ENCODE measurements at places on chromosomes 6 and 20.

GRCh38 chr6:26064619-26065257 is 22.5 kb upstream of the HFE start:
- DNase-seq = no peak

GRCh38 chr20:58718121-58718563 is 25.5 kb downstream of the NPEPL1 start:
- no peak for DNase-seq

DNA sequence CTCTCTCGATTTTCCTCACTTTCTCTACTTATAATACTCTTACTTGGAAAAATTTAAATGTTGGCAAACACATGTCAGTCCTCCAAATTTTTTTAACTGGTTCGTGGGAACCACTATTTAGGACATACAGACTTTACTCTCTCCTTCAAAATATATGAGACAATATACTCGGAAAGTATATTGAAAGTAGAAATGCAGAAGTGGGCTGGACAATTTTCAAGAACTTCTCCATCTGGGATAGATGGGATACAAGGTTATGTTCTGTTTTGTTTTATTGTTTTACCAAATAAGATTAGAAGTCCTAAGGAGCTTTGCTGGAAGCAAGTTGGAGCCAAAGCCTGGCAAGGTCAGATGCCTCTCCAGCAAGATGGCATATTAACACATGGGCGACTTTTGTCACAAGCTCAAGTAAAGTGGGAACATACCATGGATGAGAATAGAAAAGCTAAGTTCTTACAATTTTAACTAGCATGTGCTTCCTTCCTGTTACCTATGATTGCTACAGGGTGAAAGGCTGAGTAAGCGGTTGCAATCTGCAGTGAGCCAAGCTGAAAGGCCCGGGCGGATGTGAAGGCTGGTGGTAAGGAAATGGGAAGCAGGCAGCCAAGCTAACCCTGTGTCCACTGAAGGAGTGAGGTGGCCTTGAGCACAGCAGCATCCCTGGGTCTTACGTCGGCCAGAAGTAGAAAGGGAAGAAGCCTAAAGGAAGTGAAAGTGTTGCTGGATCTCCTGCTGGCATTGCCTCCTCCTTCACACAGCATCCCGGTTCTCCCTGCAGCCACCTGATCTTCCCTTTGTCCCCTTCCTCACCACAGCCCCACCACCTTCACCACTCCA is 7.1 kb downstream of the MAP3K5 start:
- no peak for DNase-seq

DNA sequence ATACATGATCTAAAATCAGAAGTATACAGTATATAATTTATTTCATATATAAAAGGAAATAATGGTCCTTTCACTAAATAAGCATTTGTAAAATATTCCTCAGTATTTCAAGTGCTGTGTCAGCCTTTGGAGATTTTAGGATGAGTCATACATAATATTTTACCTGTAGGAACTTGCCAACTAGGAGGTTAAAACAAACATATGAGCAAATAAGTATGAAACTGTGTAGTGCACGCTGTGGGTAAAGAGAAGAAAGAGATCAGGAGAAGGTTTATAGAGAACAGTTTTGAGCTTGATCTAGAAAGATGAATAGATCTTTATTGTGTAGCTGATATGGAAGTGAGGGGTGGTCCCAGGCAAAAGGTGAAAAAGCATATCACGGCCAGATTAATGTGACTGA is 169.9 kb upstream of the RNF217 start:
- DNase-seq = no peak

GRCh38 chr6:164069350-164069990 is 655.0 kb downstream of the QKI start:
- no peak for DNase-seq

DNA sequence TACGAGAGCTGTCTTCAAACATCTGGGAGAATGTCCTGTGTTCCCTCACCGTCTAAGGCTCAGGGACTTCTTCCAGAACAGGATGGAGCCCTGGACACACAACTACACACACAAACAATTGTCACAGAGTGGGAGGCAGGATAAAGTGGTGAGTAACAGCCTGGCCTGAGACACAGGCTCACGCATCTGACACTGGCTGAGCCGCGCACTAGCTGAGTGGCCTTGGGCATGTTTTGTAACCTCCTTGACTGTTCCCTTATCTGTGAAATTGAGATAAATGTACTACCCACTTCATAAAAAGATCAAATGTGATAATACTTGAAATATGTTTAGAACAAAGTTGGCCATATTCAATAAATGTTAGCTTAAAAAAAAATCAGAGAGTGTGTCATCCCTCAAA is 132.4 kb upstream of the ARMC2 start:
- no peak for DNase-seq

- no peak for DNase-seq
Observed at GRCh38 chr20:10076126-10077080, 41.6 kb downstream of the ANKEF1 start.

- DNase-seq = no peak
Observed at GRCh38 chr20:13701486-13701885, 62.8 kb upstream of the TASP1 start.

DNA sequence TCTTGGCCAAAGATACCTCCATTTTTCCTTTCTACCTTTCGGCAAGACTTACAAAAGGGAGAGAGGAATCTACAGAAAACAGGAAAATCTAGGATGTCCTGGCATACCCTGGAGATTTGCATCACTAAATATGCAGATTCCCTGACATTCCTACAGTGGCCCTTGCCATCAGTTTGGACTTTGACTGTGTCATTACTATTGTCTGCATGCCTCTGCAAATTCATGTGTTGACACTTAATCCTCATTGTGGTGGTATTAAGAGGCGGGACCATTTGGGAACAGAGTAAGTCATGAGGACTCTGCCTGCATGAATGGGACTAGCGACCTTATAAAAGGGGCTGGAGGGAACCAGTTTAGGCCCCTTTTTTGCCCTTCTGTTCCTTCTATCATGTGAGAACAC is 50.5 kb upstream of the DTNBP1 start:
- DNase-seq = no peak

DNA sequence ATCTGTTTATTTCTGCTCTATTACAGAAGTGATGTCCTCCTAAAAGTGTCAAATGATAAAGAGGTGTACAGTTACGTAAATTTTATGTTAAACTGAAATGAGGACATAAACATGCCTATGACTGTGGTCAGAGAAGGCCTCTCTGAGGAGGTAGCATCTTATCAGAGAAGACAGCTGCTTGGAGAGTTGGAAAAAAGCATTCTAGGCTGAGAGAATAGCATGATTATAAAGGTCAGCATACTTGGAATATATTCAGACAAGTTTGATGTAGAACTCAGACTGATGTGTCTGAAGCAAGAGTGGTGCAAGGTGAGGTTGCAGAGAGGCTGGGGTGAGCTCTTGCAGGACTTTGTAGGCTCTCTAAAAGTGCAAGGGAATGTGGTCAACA is 3.1 kb upstream of the PCNA start:
- no peak for DNase-seq

- no peak for DNase-seq
Observed at GRCh38 chr6:158387036-158387435, 74.8 kb downstream of the TULP4 start.

- DNase-seq = no peak
Observed at GRCh38 chr6:16471222-16471909, 233.0 kb downstream of the GMPR start.

- DNase-seq = no peak
Observed at GRCh38 chr6:32254761-32255198, 30.9 kb upstream of the NOTCH4 start.

DNA sequence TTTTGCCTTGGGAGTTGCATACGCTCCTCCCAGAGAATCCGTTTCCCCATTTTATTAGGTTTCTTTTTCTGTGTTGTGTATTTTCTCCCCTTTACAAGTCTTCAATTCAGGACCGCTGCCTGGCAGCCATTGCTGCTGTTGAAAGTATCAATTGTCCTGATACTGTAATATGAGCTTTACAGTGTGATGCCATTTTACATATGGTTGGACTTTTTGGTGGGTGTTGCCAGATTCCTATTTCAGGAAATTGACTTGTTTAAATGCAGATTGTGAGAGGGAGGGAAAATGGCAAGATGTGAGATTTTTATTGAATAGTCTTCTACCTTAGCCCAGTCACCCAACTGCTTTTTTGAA is 1.2 kb downstream of the PANK2 start:
- DNase-seq = no peak

- DNase-seq = no peak
Observed at GRCh38 chr6:56250266-56250665, 2.9 kb upstream of the COL21A1 start.

All from stimulated activated CD8-positive, alpha-beta memory T cell treated with anti-CD3 and anti-CD28 coated beads, Interleukin-15, amount 100 ng/mL, for 1 hour (primary cell).